ENCODE measurements at places on chromosomes 3 and 15.

DNA sequence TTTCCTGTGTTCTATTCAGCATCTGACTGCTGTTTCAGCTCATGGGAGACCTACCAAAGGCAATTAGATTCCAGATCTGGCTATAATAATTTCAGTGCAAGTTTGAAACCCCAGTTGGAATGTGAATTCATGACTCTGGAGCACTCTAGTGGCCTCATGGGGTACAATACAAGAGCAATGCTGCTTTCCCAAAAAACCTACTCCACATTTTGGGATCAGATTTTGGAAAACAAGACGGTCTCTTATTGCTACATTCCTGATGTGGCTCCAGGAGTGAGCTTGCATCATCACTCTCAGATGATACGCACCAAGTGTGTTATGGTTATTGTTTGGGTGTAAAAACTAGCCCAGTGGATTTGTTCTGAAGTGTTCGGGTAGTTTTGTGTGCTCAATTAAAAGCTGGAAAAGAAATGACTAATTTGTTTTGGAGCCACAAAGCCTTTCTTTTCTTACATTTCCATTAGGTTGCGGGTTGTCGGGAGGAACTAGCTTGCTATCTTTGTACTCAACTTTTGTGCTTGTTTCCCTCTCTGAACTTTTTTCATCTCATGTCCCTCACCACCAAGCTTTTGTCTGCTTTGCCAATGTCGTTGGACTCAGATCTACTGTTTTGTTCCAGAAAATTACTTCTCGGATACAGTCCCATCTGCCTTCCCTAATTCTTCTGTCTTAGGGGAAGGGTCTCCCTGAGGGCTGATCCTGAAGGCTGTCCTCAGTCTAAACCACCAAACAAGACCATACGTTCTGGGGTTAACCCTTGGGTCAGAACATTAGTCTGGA, 272.1 kb downstream of the BBX start:
- DNase-seq, result peak; percentile 48

- DNase-seq, result no peak
These were observed 86.1 kb upstream of the BCL6 start for GRCh38 chr3:187831125-187832051.

- no peak for DNase-seq
These were observed 1.1 kb downstream of the LSAMP start for GRCh38 chr3:116444115-116444747.

DNA sequence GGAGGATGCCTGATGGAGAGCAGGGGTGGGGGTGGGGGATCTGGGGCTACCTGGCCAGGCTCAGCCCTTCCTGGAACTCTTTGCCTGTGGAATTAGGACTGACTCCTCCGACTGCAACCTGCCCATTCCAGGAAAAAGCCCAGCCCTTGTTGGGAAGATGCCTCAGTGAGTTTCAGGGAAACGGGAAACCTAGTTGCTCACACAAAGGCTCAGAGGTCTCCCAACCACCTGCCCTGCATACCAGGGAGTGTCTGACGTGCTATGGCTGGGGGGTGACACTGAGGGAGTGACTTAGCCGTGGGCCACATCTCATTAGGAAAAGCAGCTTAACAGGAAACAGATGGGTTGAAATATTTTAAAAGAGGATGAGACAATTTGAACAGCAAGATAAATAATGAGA, 27.9 kb downstream of the CYP8B1 start:
- DNase-seq, result peak; percentile 13

- no peak for DNase-seq
These were observed 144.6 kb upstream of the MEF2A start for GRCh38 chr15:99421172-99421656.

DNA sequence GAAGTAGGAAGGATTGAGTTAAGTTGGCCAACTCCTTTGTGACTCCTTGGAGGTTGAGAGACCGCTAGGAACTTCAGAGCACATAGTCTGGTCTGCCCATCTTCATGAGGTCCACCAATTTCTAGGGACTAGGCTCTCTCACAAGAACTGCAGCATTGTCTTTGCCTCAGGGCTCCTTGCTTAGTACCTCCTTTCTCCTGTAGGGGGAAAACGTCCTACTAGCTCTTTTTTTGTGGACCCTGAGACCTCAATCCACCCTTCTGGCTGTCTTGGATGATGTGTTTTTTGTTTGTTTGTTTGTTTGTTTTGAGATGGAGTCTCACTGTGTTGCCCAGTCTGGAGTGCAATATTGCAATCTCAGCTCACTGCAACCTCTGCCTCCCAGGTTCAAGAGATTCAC, 21.6 kb downstream of the REC114 start:
- no peak for DNase-seq

GRCh38 chr3:126417515-126417914, 22.8 kb downstream of the CFAP100 start:
- no peak for DNase-seq

DNA sequence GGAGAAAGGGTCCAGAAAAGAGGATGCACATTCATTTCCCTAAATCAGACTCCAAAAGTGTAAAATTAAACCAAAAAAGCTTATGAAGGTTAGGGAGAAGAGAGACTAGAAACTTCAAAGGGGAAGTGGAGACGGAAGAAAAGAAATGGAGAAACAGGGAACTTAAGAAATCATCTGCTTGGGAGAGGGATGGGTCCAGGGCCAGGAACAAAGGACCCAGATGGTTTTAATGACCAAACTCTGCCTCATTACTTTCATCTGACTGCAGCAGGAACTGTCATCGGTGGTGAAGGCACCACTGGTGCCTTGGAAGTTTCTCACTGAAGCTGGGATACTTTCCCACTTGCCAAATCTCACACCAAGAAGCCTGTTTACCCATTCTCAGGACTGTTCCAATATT, 70.5 kb upstream of the SLC4A7 start:
- peak; percentile 84 for DNase-seq

GRCh38 chr3:125310623-125311081, 64.5 kb downstream of the ZNF148 start:
- DNase-seq, result no peak

All from AG10803 (cell line).